ENCODE measurements at places on chromosomes 3 and 15. TPM values are rescaled to one million over a fixed set of nuclear protein-coding genes. Genes with fewer than 3 reads are reported as not detected.

LEKR1 gene
- polyA plus RNA-seq = 1.4 TPM

SCG5 gene
- polyA plus RNA-seq = 7.4 TPM

CELF6 gene
- 1.8 TPM for polyA plus RNA-seq

DNA sequence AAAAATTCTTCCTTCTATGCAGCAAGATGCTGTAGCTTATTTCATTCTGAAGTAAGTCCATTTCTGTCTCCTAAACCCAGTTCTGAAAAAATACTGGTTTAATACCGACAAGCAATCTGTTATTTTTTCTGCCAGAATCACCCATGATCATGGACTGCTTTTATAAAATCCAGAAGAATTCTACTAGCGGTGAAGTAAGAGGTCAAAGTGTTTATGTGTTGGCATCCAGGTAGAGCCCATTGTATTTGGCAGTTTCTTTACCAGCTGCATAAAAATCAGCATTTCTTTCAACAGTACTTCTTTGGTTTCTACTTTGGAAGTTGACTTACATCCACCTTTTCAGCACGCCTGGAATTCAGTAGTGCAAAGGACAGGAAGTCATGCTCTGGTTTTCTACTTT lies 484.8 kb downstream of the NAALADL2 start:
- DNase-seq = no peak

DNA sequence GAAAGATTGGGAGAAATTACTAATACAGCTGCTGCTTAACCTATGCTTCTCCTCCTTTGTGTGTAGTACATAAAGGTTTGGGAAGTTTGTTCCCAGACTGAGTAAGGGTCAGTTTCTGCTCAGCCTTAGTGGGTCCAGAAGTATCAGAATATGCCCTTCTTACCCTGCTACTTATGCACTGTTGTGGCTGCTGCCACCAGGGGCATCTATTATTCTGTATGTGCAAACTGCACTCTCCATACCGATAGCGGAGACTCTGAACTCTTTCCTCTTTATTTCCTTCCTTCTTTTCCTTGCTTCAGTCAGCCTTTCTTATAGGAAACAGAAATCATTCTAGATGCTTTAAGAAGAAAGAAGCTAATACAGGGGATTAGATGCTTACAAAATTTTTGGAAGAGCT lies 4.0 kb downstream of the NEDD4 start:
- DNase-seq = no peak

GRCh38 chr3:133460809-133461208 lies 61.0 kb downstream of the BFSP2 start:
- DNase-seq = no peak

DNA sequence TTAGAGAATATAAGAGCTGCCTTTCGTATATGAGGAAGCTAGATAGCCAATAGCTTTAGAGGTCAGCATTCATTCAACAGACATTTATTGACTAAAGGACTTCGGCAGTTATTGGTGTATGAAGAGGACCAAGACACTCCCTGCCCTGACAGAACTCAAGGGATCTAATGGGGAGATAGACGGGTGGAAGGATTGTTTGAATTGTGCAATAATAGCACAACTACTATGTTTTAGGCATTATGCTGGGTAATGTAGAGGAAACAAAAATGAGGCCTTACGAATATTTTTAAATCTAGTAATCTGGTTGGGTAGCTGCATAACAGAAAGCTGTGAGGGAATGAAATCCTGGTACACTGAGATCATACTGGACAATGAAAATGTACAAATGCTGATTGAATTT lies 5.0 kb downstream of the LRCH3 start:
- no peak for DNase-seq

Measured in right lung (tissue), 10 donors.